ENCODE measurements at places on chromosomes 1 and 21.

DNA sequence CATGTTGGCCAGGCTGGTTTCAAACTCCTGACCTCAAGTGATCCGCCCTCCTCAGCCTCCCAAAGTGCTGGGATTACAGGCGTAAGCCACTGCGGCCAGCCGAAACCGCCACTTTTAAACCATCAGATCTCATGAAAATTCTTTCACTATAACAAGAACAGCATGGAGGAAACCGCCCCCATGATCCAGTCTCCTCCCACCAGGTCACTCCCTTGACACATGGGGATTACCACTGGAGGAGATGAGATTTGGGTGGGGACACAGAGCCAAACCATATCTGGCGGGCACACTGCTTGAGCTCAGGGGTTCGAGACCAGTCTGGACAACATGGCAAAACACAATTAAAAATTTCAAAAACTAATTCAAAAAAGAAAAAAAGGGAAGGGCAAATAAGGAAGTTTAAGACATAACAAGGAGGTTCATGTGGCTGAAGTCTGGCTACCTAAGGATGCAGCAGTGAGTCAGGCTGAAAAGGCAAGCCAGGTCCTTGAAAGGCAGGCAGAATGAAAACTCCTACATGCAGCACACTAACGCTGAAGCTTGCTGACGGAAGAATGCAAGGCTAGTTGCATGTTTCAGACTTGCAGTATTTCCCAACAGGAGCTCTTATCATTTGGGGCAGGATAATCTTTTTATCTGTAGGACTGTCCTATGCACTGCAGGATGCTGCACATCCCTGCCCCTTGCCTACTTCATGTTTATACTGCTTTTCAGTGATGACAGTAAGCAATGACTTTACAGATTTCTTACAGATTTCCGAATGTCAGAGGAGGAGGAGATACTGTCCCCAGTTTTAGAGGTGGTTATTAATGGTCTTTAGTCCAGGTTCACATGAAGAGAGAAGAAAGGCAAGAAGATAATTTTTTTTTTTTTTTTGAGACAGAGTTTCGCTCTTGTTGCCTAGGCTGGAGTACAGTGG, 49.3 kb downstream of the FBXO42 start:
- no peak for DNase-seq

GRCh38 chr1:61050541-61051442, 31.6 kb upstream of the NFIA start:
- no peak for DNase-seq

- peak; percentile 48 for DNase-seq
Measured at GRCh38 chr1:25820247-25821111, 725 bp downstream of the MTFR1L start.

DNA sequence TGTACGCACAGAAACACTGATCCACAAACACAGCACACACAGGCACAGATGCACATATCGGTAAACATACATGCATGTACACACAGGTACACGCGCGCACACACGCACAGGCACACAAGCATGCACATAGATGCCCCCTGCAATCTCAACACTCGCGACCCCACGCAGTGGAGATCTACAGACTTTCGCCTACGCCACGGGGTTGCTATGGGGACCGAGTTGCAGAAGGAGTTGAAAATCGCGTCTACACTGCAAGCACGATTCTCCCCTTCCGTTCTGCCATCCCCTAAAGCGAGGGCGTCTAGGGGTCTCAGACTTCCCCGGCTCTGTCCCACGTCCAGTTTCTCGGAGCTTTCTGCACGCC, 826 bp downstream of the TRIM17 start:
- DNase-seq, result no peak

- no peak for DNase-seq
Measured at GRCh38 chr1:156953571-156953970, 33.1 kb downstream of the LRRC71 start.

DNA sequence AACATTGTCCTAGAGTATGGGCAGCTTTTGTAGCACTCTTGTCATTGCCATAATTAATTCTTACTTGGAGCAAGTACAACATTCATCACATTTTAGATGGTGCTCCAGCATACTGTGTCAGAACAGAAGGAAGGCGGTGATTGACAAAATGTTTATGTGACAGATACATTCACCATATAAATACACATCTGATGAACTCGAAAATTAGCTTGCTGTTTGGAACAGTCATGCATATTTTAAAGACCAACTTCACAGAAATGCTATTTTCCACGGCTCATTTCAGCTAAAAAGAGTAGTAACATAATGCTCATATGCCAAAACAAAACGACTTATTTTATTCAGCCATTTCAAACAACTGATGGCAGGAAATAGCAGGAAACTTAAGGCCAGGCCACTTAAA, 302.7 kb downstream of the MRPL39 start:
- no peak for DNase-seq

GRCh38 chr21:42624095-42624790, 29.2 kb upstream of the PDE9A start:
- DNase-seq, result no peak

DNA sequence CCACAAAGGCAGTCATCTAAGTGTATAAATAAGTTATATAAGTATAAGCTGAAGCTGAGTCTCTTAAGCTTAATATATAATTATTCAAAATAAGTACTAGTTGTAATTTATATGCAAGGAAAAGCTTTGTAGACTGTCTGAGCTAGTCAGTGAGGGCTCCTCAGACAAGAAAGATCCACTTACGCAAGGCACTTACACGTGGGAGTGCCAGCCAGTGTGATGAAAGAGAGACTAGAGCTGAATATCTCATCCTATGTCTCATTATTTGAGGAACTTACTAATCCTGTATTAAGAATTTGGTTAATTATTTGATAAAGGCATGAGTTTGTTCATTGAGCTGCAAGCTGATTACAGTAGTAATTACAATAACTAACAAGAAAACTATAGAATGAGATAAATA, 146.9 kb downstream of the PDE4B start:
- DNase-seq, result no peak

- DNase-seq, result no peak
Measured at GRCh38 chr1:72336776-72337175, 54.4 kb upstream of the NEGR1 start.

GRCh38 chr1:3419415-3420204, 34.9 kb upstream of the ARHGEF16 start:
- DNase-seq, result no peak

GRCh38 chr1:4596486-4596885, 57.9 kb upstream of the AJAP1 start:
- no peak for DNase-seq

DNA sequence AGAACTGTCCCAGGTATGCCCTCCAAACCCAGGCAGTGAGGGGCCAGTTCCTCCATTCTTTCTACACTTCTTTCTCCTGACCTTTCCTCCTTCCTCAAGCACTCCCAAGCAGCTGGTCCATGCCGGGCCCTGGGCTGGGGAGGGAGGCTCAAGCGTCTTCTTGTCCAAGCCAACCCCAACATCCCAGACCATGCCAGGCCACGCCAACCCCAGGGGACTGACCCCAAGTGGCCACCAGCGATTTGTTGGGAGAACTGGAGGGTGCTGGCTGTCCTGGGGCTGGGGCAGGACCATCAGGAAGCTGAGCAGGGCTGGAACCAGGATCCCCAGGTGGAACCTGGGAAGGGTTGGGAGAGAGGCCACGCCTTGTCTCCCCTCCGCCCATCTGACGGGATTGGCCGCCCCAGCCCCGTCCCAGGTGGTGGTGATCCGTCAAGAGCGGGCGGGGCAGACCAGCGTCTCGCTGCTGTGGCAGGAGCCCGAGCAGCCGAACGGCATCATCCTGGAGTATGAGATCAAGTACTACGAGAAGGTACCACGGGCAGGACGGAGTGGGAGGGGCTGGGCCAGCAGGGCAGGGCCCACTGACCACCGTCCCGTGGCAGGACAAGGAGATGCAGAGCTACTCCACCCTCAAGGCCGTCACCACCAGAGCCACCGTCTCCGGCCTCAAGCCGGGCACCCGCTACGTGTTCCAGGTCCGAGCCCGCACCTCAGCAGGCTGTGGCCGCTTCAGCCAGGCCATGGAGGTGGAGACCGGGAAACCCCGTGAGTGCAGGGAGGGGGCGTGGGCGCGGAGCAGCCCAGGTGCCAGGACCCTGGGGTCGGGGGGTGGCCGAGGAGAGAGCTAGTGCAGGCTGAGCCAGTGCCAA, 29.9 kb downstream of the EPHA8 start:
- DNase-seq, result no peak

DNA sequence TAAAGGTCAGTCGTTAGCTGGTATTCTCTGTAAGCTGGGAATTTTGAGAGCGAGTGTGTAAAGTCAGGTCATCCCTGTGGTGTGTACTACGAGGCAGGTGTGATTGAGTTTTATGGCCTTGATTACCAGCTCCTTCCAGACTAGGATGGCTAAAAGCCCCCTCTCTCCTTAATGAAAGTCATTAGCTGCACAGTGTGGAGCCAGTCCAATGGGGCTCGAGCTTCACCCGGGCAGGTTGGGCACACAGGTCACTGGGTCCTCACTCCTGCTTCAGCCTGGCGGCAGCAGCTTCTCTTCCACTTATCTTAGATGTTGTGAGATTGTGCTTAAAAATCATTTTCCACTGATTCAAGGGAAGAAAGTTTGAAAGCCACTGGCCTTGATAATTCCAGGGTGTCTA, 3.0 kb downstream of the DMRTB1 start:
- no peak for DNase-seq

- DNase-seq, result no peak
Measured at GRCh38 chr1:2259668-2260402, 31.7 kb downstream of the SKI start.

- DNase-seq, result no peak
Measured at GRCh38 chr1:87535551-87535950, 206.9 kb downstream of the LMO4 start.

DNA sequence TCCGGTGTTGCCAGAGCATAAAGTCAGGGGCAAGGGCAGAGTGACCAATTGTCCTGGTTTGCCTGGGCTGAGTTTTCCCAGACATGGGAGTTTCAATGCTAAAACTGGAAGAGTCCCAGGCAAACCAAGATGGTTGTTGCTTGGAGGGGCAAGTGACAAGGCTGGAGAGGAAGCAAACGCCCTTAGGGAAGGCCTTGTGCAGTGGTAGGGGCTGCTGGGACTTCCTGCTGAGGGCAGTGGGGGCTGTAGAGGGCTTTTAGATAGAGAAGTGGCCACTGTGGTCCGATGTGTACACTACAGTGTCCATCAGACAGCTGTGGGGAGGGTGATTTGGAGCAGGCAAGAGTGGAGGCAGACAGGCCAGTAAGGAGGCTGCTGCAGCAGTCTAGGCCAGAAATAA, 7.0 kb upstream of the CELA2A start:
- DNase-seq, result no peak

GRCh38 chr1:24142546-24143534, at the start of gene IL22RA1:
TSS of gene IL22RA1 (minus strand) at chr1:24143140. CDS start at chr1:24143082, 58 bp downstream.
- no peak for DNase-seq

GRCh38 chr1:179883040-179883744, 1.1 kb downstream of the TOR1AIP1 start:
- peak; percentile 41 for DNase-seq

DNA sequence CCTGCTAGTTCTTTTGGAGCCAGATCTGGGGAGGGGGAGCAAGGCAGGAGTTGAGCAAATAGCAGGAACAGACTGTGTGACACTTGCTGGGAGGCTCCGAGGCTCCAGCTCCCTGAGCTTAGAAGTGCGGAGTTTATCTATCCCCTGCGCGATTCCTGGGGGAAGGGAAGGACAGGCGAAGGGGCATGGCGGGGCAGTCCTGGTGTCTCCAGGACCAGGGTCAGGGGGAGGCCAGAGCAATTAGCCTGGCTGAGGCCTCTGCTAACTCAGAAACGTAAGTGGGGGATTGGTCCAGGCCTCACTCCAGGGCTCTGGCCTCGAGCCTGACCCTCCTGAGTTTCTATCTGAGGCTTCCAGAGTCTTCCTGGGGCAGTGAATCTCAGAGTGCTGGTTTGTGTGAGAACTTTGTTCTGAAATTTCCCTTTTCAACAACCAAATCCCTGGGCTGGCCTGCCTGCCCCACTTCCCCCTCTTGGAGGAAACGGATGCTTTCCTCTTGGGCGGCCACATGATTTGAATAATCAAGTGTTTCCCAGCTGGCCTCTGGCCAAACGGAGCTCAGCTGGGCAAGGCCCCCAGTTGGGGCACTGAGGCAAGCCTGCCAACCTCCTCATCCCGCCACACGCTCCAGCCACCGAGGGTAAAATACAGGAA, 15.6 kb downstream of the ALPL start:
- DNase-seq, result no peak

GRCh38 chr21:24895885-24896734, 711.2 kb downstream of the MRPL39 start:
- DNase-seq, result no peak

- no peak for DNase-seq
Measured at GRCh38 chr1:168161459-168161858, 17.3 kb upstream of the TIPRL start.

- no peak for DNase-seq
Measured at GRCh38 chr21:24832961-24833360, 774.3 kb downstream of the MRPL39 start.

DNA sequence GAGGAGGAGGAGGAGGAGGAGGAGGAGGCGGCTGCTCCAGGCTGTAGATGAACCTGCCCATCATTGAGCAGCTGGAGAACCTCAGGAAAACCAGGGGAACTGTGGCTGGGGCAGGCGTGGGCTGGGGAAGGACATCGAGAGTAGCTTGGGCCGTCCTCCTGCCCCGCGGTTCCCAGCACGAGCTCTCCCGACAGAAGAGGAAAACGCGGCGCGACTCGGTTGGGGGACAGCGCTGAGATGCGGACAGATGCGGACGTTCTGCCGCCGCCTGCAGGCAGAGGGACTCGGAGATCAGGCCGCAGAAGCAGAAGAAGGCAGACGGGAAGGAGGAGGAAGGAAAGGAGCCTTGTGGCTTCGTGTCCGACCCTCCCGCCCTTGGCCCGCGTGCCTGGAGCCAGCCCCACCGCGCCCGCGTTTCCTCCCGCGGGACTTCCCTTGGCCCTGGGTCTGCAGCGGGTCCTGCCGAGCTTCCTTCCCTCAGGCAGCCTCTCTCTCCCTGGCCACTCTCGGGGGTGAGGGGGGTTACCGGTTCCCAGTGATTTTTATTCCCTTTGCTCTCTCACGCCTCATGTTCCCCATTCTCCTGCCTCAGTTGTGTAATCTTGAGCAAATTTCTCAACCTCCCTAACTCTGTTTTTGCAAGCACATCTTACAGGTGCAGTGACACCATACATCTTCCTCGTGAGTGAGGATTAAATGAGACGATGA, 1.7 kb upstream of the TNFRSF9 start:
- no peak for DNase-seq
